ENCODE measurements at places on chromosomes 13 and 19.

- DNase-seq: no peak
These were observed 45.9 kb downstream of the SUGP2 start for GRCh38 chr19:18987456-18987855.

- peak; percentile 83 for DNase-seq
These were observed 18.8 kb upstream of the EDDM13 start for GRCh38 chr19:56253737-56254136.

DNA sequence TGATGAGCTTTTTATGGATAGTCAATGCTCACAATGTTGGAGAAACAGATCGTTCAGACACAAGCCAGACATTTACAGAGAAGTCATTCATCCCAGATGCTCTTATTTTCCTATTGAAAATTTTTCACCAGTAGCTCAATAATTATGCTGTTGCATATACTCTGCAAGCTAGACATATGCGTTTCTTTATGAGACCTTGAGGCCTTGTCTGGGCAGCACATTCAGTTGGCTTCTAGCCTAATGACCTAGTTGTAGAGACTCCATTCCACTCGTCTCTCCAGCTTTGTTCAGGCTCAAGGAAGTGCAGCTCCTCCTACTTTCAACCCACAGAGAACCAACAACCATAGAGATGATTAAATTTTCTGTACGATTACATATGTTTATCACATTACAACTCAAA lies 237.7 kb downstream of the MZT1 start:
- DNase-seq: no peak

DNA sequence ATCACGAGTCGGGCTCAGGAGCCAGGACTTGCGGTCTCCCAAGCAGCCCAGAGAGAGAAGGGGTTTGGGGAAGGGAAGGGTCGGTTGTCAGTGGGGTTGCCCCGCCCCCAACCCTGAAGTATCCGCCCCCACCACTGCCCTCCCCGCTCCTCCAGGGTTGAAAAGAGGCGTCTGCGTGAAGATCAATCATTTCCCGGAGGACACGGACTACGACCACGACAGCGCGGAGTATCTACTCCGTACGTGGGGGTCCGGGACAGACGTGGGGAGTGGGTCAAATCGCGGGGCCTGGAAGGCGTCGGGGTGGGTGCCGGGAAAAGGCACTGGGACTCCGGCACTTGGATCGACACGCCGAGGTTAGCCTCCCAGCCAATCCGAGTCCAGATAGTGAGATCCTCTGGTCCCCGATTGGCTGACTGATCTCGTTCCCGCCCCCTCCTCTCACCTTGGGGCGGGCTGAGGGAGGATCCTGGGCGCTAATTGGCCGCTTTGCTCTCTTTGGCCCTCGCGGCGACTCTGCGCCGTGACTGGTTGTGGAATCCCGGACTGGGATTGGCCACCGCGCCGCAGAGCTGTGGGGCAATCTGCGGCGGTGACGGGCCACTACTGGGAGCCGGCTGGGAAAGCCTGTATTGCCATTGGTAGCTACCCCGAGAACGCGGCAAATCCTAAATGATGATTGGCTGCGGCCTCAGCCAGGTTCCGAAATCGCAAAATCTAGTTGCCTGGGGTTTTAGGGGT lies 13.3 kb upstream of the CACNG6 start:
- DNase-seq: no peak

DNA sequence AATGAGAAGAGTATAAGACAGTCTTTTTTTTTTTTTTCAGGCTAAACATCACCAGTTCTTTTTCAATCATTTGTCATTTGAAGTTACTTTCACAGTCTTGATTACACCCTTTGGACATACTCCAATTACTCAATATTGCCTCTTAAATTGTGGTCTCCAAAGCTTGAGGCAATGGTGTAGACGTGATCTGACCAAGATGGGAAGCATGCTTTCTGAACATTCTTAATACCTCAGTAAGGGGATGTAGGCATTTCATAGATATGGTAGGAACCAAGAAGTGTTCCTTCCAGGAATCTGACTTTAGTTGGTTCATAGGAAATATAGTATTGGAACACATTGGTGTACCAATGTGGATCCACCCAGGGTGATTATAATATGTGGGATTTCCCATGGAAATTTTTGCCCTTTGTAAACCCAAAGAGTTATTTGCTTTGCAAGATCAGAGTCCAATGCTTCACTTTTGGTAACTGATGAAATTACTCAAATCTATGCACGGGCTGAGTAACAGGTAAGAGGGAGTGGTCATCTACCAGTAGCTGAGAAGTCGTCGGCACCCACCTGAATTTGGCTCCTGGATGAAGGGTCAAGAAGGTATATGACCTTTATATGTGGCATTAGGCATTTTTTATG lies 62.2 kb downstream of the ERCC5 start:
- peak; percentile 12 for DNase-seq
